ENCODE measurements at places on chromosomes 7 and 10.

DNA sequence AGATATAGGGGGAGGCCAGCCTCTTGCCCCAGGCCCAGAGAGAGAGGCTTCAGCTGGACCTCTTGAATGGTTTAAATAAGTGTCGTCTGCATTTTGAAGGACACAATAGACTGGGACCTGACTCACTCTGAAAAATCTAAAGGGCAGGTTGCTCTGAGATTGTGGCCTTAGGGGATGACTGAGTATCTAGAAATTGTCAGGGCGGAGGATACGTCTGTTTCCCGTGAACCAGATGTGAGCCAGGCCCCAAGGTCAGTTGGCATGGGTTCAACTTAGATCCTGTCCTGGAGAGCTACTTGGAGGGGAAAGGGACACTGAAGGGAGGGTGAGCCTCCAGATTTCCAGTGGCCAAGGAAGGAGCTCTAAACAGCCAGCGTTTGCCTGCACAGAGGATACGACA, 110.2 kb downstream of the CHN2 start:
- DNase-seq = no peak

GRCh38 chr10:44245601-44245938, 139.3 kb downstream of the CXCL12 start:
- DNase-seq = no peak

- no peak for DNase-seq
Observed at GRCh38 chr7:156472267-156472666, 168.3 kb upstream of the RNF32 start.

GRCh38 chr7:157370742-157371141, 33.9 kb downstream of the DNAJB6 start:
- DNase-seq = no peak

- no peak for DNase-seq
Observed at GRCh38 chr10:126663880-126664279, 6.6 kb downstream of the C10orf90 start.

DNA sequence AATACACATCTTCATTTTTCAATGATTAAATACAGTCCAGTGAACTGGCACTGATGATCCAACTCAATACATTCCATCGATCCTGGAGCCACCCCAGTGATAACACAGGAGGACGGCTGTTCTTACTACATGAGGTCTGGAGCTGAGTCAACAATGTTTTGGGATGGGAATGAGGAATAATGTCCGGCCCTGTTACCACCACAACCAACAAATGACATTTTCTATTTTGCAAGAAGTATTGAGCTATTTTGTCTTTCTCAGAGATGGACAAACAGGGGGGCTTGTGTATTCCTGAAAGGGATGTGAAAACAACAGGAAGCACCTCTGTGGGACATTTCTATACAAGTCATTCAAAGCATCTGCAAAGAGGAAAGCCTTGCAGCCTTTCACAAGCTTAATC, 249.2 kb downstream of the PARD3 start:
- DNase-seq = no peak
